ENCODE measurements at places on chromosomes 2 and 18.

GRCh38 chr2:69138247-69138772 lies 125.3 kb downstream of the ANTXR1 start:
- DNase-seq: no peak

GRCh38 chr2:169315357-169315756 lies 47.0 kb downstream of the LRP2 start:
- DNase-seq: no peak

GRCh38 chr2:15756882-15757819 lies 165.5 kb downstream of the DDX1 start:
- no peak for DNase-seq

GRCh38 chr18:59954755-59955156 lies 55.0 kb downstream of the PMAIP1 start:
- no peak for DNase-seq

DNA sequence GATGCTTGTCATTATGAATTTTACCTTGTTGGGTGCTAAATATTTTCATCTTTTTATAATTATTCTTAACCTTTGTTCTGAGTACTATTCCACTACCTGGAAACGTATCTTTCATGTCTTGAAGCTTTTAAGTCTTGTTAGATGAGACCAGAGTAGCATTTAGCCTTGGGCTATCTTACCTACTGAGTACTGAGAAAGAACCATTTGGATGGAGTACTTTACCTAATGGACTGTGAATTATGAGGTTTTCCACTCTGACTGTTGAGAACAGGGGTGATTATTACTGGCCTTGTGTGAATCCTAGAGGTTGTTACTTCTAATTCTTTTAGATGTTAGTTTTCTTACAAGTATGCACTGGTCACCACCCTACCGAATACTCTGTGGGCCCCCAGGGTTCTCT lies 63.5 kb downstream of the CCDC102B start:
- no peak for DNase-seq

DNA sequence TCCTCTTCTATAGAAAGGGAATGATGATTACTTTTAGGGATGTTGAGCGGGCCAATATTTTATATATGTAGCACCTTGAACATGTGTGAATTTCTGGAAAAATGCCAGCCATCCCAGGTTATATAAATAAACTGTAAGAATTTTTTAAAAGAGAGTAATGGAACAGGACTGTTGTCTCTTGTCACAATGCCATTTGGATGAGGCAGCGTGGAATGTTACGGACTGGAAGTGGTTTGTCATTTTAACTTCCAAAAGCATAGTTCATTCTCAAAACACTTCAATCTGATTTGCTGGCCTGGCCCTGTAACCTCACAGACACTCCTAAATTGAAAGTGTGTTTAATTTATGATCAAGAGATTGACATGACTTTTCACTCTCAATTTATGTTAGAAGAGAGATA lies 70.8 kb downstream of the TPGS2 start:
- DNase-seq: no peak

DNA sequence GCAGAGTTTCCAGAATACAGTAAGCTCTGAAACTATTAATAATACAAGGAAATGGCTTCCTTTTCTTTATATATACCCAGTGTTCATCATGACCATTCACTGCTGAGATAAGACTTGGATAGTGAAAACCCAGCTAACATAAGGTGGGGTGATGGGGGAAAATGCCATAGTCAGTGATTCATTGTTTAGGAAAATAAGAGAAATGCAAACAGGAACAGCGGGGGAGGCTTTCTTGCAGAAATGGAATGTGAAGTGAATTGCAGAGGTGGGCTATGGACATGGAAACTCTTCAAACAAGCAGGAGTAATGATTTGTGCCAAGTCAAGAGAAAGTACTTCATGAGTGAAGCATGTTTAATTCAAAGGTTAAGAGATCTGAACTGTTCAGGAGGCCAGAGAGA lies 519.4 kb downstream of the TDRD15 start:
- DNase-seq: no peak

- DNase-seq: peak; percentile 30
These were observed 697 bp downstream of the LGALSL start for GRCh38 chr2:64454386-64455332.

- no peak for DNase-seq
These were observed 111.8 kb downstream of the PXDN start for GRCh38 chr2:1632510-1632909.

- DNase-seq: no peak
These were observed 46.7 kb downstream of the EN1 start for GRCh38 chr2:118800736-118801135.

DNA sequence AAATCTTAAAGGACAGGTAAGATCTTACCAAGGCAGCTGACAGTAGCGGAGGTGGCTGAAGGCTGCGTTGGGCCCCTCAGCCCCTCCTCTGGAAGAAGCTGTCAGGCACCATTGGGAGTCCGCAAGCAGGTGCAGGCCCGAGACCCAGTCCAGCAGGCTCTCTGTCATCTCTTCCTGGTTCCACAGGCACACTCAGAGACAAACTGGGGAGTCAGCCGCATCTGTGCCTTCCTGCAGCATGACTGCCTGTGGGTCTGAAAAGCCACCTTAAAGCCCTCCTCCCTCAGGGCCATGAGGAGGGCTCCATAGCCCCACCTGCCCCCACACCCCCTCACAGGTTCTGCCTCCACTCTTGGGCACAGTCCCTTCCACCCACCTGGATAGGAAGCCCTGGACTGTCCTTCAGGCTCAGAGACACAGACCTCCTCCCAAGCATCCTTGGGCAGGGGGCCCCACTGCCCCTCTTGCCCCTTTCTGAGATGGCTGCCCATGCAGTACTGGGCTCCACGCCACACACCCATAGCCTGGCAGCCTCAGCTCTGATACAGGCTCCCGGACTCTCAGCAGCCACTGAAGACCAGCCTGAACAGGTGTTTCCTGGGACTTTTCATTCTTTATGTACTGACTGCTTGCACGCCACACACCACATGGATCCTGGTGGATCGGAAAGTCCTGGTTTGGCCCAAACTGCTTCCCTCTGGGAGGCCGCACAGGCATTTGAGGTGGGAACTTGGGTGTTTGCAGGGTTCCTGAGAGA lies 239.8 kb downstream of the SEPTIN10 start:
- no peak for DNase-seq

GRCh38 chr2:217753460-217754200 lies 249.2 kb downstream of the TNS1 start:
- DNase-seq: no peak

DNA sequence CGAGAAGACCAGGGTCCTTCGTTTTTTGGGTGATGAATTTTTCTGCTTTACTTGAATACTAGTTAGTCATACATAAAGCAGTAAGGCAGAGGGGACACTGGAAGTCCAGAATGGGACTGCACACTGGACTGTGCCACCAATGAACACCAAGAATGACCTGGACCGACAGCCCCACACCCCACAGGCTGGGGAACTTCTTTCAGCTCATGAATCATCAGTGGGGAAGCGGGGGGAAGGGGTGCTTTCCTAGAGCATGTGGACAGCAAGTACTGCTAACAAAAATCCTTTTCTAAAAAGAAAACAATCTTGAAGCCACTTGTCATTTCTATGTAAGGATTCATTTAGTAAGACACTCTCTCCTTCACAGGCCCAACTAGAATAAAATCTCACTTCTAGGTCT lies 86.0 kb downstream of the DTNB start:
- no peak for DNase-seq

DNA sequence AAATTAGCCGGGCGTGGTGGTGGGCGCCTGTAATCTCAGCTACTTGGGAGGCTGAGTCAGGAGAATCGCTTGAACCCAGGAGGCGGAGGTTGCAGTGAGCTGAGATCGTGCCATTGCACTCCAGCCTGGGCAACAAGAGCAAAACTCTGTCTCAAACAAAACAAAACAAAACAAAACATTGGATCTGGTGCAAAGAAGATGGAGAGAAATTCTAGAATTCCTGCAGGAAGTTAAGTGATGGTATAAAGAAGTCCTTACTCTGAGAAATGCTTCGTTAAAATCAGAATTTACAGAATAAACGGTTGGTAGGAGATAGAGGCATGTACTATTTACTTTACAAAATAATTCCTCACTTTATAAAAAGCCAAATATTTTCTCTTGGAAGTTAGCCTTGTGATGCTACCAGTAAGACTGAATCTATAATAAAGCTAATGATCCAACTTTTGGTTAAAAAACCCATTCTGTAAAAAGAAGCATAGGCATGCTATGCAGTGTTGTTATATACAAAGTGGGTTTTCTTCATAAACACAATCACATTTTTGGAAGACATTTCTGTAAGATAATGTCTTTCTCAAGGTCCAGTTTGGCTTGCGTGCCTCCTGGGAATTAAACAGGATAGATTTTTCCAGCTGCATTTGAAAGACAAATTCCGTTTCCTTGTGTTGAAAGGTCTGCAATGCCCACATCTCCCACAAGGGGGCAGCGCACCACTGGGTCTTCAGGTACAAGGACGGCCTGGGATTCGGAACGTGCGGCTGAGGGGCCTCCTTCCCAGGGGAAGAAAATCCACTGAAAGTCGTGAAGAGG lies 35.6 kb upstream of the PNO1 start:
- DNase-seq: peak; percentile 59

DNA sequence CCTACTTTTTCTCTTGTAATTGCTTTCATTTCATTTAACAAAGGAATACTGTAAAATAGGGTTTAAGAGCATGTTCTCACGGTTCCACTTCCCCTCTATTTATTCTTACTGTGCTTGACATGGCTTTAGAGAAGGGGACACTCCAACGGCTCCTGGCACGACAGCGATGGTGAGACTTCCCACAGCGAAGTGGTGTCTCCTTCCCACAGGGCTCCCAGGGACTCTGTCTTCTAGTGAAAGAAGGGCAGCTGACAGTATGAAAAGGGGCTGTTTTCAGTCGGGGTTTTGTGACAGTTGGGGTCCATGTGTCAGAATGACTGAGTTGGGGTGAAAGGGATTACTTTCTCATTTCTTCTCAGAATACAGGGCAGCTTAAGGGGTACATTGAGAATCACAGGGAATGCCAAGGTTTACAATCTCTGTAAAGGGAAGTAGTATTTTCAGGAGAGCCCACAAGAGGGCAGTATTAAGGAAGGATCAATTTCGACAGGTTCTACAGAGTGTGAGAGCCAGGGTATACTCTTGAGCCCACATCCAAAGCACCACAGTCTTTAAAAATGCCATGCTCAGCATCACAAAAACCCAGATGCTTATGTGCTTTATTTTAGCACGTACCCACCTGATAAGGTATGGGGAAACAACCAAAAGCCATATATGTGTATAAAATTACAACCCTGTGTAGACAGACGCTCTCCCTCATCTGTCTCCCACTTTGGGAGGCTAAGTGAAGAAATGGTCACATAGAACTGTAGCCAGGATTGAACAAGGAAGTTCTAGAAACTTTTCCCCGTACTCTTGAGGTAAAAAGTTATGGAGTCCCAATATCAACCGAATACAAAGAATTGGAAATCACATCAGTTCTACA lies 31.3 kb upstream of the RAPGEF4 start:
- no peak for DNase-seq

- DNase-seq: no peak
These were observed 196.7 kb upstream of the SIX2 start for GRCh38 chr2:45205985-45206384.

DNA sequence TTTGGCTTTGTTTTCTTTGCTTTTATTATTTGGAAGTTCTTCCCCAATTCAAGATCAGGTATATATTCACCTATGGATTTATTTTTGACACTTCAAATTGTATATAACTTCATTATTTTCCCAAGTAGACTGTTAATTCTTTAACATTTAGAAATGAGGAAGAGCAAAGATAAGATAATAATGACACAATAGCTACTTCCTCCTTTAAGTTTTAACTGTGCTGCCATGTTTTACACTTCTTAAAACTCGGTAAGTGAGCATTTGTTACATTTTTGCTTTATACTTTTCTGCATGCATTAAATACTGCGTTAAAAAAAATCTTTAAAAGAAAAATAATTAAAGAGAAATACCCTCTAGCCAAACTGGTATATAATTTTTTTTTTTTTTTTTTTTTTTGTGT lies 32.5 kb downstream of the SLC66A3 start:
- no peak for DNase-seq

GRCh38 chr2:154484338-154485099 lies 214.0 kb upstream of the KCNJ3 start:
- no peak for DNase-seq

DNA sequence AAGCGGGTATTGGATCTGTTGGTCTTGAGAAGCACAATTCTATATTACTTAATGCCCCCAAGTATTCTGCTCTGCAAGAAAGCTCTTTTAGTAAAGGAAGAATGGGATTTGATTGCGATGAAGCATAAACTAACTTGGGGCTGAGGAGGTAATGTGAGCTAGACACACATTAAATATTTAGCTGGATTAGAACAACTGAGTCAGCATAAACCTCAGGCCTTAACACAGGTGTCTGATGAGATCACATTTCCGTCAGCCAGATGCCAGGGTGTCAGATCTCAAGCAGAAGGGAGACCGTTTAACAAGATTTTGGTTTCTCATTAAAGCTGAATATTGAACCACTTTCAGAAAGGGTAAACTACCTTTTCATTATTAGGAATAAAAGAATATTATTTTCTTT lies 94.5 kb downstream of the GYPC start:
- DNase-seq: no peak

GRCh38 chr2:108193251-108193650 lies 46.5 kb upstream of the SULT1C3 start:
- no peak for DNase-seq

- no peak for DNase-seq
These were observed 8.7 kb downstream of the FEZ2 start for GRCh38 chr2:36589230-36589630.

DNA sequence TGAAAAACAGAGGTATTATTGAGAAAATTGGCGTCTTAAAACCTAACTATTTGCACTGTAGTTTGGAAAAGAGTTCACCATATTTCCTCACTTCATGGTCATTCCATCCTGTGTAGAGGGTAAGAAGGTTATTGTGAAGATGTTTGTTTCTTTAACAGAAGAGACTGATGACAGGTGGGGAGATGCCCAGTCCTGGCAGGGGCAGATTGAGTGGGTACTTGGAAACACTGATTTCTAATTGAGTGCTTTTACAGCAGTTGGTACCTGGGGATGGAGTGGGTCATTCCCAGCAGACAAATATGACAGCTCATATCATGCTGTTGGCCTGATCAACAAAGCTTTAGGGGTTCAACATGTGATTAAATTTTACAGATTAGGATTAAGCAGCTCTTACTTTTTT lies 67.5 kb downstream of the MYOM1 start:
- no peak for DNase-seq

DNA sequence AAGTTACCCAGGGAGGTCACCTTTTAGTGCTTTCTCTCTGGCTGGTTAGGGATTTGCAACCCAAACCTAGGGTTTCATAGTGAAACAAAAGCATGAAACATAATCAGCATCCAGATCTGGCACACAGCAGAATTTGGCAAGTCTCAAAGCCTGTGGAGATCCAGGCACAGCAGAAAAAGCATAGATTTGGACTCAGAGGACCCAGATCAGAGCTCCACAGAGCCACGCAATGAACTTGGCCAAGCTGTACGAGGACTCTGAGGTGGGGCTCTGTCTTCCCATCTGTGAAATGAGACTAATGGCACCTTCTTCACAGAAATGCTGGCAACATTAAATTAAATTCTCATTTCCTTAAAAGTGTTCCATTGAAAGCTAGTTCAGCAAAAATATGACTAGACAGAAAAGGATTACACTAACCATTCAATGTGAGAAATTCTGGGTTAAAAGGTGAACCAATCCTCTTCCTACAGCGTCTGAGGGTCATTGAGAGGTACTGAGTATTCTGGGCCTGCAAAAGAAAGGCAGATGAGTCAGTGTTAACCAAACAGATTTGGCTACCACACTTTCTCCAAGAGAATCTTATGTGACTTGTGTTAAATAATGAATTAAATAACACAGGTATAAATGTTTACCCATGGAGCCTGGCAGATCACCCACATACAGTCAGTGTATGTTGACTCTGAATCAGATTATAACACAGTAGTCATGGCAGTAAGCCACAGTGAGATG lies 266.3 kb downstream of the MREG start:
- no peak for DNase-seq

GRCh38 chr2:148875387-148876051 lies 492 bp downstream of the KIF5C start:
- DNase-seq: no peak
